ENCODE measurements at places on chromosomes 1 and 21.
A peak's percentile ranks its signal among the peaks of the same experiment; 100 is the strongest.

- no peak for DNase-seq
These were observed 9.2 kb downstream of the VANGL1 start for GRCh38 chr1:115650961-115651360.

DNA sequence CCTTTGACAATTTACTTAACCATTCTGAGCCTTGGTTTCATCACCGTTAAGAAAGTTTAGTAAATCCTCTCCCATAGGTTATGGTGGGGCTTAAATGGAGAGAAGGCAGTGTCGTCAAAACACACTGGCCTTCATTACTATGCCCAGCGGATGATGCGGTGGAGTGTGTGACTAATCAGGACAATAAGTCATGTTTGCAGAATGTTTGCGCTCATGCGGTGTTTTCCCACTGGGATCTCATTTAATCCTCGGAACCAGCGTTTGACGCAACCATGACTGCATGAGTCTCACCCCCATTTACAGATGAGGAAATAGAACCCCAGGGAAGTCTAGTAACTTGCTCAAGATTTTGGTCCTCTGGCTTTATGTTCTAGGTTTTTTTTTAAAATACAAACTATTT is 17.5 kb downstream of the SLC26A9 start:
- peak; percentile 26 for DNase-seq

GRCh38 chr1:103129796-103130195 is 21.5 kb upstream of the COL11A1 start:
- DNase-seq: no peak

GRCh38 chr1:65527190-65527589 is 106.7 kb downstream of the LEPR start:
- DNase-seq: no peak

GRCh38 chr1:31248276-31248675 is 8.6 kb upstream of the NKAIN1 start:
- DNase-seq: no peak

DNA sequence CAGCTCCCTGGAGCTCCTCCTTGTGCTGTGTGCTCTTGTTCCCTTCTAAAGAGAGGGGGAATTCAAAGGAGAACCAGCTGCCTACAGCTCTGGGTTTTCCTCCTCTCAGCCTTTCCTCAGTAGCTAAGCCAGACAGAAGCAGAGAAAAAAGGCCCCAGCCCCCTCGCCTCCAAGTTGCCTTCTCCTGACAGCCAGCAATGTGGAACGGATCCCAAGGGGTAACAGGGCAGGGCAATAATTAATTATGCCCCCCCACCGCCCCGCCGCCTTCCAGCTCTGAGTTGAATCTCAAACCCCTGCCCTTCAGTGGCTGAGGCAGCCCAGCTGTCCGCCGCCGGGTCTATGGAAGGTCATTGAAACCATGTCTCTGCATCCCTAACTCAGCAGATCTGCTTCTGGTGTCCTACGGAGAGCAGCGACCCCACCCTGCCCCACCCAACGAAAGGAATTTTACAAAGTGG is 69.0 kb upstream of the GOLT1A start:
- no peak for DNase-seq

DNA sequence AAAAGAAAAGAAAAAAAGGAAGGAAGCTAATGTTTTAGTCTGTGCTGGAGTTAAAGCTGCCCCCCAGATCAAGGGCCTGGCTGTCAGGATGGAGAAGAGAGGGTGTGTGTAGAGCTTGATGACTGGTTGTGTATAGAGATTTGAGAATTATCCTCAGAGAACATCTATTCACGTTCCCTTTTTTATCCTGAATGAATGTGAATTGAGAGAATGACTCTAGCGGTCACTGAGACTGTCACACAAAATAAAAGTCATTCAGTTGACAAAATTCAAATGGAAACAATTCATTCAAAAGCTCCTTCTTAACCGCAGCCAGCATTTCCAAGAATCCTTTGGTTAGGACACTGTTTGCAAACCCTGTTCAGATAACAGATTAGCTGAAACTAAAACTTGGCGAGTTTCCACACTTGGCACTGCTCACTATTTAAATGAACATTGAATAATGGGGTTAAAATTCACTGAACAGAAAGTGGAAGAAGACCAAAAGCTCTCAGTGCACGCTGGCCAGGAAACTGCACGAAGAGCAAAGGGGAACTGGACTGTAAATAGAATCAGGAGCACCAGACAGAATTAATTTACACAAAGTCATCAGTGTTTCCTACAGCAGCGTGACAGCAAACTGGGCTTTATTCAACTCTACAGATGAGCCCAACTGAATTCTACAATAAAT is 13.6 kb upstream of the FAM89A start:
- no peak for DNase-seq

DNA sequence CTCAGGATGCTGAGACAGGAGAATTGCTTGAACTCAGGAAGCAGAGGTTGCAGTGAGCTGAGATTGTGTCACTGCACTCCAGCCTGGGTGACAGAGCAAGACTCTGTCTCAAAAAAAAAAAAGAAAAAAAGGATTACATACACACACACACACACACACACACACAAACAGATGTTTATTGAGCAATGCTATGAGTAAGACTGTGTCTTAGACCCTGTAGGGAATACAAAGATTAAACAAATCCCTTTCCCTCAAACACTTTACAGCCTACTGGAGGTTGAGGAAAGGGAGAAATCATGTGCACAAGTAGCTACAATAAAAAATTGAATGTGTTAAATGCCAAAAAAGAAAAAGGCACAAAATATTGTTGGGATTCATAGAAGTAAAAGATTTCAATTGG is 58.1 kb downstream of the RPAP2 start:
- DNase-seq: peak; percentile 49

GRCh38 chr1:38608202-38608864 is 251.2 kb downstream of the RRAGC start:
- no peak for DNase-seq

- DNase-seq: no peak
These were observed 372.2 kb downstream of the RRAGC start for GRCh38 chr1:38487396-38487795.

- no peak for DNase-seq
These were observed 141.4 kb upstream of the COA6 start for GRCh38 chr1:234231893-234232276.

All from epithelial cell of prostate (primary cell).